Activated effector memory CD4-positive, alpha-beta T cell treated with Interleukin-2 at 50 U/mL for 16 hours (primary cell): ENCODE measurements at places on chromosomes 12 and 14.

DNA sequence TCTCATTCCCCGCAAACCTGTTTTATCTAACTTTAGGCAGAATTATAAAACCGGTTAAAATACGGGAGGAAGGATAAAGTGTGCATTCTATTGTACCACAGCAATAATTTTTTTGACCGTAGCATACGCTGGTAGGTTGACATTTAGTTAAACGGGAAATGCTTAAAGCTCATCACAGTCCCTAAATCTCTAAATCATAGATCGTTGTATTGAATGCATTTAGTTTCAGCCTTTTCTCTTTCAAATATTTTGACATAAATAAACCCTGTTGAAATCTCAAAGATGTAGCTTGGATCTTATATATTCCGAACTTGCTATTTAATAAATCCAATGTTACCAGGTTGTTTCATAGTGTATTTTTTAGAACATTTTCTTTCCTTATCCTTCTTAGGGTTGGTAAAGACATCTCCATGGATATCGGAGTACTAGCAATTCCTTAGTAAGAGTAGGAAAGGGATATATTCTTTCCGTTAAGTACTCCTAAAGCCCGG is 798 bp downstream of the CLEC2B start:
- DNase-seq: no peak

GRCh38 chr12:94795520-94795919 is 145.2 kb upstream of the TMCC3 start:
- DNase-seq: no peak

- no peak for DNase-seq
Measured at GRCh38 chr12:95497031-95497430, 23.1 kb downstream of the METAP2 start.

DNA sequence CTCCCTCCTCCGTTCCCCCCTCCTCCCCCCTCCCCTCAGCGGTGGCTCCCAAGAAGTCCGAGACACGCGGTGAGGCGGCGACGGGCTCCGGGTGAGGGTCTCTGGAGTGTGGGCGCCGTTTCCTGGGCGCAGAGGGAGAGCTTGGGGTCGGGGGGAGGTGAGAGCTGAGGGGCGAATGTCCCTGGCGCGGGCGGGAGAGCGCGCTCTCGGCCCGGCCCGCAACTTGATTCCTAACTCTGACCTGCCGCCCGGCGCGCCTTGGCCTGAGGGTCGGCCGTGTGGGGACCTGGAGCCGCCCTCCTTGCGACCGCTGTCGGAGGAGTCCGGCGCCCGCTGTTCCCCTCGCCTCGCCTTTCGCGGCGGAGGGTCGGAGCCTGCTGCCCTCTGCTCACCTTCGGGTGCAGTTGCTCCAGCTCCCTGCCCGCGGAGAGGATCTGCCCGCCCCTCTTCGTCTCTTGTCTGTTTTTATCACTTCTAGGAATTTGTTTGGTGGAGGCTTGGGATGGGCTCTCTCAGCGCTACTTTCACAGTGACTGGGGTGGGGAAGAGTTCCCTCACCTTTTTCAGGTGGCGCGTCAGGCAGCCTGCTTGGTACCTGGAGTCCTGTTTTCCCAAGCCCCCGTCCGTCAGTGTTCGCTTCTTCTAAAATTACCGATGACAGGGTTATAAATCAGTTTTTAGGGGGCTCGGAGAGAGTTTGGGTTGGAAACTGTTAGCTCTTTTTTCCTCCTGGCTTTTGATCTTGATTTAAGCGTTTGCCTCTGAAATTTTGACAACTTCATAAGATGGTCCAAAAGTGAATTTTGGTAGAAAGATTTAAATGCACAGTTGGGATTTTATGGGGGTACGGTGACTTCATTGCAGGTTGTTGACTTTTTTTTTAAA is 495 bp downstream of the ADIPOR2 start:
- peak; percentile 4 for DNase-seq

- DNase-seq: no peak
Measured at GRCh38 chr14:104878582-104878981, 13.5 kb downstream of the CEP170B start.

DNA sequence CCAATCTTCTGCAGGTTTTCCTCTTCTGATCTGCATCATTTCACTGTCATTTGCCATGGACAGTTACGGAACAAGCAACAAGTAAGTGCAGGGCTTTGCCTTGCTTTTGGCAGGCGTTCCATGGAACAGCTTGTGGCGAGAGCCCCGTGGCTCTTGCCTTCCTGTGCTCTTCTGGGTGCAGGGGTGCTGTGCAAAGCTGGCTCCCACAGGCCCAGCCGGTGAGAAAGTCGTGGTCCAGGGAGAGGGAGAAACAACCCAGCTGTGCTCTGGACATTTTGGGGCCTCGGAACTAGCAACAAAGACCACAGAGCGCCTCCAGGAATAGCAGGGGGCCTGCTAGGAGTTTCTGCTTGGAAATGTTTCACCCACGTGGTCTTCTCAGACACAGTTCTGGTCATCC is 164.7 kb downstream of the ADGRD1 start:
- DNase-seq: no peak

GRCh38 chr14:55976655-55977054 is 141.6 kb upstream of the PELI2 start:
- DNase-seq: no peak

GRCh38 chr12:32839828-32840227 is 56.7 kb downstream of the PKP2 start:
- DNase-seq: no peak

DNA sequence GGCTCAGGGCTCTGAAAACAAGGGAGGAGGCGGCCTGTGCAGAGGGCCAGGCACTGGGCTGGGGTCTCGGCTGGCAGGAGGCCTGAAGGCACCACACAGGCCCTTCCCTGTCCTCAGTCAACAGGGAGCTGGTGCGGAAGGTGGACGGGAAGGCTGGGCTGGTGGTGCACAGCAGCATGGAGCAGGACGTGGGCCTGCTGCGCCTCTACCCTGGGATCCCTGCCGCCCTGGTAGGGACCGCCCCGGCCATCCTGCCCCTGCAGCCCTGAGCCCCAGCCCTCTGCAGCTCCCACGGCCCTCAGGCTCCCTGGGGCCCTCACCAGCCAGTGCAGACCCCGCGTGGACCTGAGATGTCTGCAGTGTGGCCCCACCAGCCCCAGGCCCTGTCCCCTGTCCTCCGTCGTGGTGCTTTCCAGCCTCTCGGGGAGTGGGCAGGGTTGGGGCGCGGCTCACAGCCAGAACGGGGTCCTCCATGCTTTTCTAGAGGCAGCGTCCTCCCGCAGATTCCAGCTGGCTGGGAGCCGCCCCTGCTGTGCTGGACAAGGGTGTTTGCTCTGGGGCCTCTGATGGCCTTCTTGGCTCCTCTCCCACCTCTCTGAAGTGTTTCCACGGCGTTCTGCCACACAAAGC is 18.1 kb downstream of the ASPG start:
- DNase-seq: no peak

DNA sequence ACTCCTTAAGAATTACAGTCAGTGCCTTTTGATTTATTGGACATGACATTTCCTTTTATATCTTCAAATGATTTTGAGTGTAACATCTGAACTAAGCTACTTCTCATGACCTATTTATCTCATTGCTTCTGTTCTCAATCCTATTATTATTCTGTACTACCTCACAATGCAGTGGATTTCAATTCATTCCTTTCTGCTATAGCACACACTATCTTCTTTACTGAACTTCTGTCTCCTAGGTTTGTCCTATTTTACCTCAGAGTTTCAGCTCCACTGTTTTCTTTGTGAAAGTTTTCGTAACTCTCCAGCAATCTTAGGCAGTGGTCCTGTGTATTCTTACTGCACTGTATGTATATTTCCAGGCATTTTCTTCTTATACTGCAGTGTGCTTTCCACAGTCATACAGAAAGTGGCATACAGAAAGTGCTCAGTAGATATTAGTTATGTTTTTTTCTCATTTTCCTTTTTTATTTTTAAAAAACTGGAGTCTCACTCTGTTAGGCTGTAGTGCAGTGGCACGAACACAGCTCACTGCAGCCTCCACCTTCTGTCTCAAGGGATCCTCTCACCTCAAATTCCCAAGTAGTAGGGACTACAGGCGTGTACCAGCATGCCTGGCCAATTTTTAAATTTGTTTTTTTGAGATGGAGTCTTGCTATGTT is 368.6 kb upstream of the RGS6 start:
- no peak for DNase-seq

- DNase-seq: no peak
Measured at GRCh38 chr14:102392506-102392905, 29.8 kb downstream of the TECPR2 start.

DNA sequence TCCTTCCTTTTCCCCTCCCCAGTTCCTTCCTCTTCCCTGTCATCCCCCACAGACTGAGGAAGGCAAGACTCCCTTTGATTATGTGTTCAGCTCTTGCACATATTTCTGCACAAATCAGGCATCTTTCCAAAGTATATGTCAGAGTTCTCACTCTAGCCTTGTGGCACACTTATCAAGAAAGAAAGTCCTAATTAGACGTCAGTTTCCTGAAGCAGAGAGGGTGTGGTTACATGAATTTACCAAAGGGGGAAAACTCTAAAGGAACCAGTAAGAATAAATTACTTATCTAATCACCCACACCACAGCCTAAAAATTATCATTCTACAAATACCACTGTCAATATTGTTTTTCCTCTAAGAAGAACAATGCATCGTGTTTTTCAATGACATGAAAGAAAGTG is 120.7 kb upstream of the GRIP1 start:
- DNase-seq: no peak

- DNase-seq: no peak
Measured at GRCh38 chr12:8946733-8947132, 2.7 kb downstream of the M6PR start.

GRCh38 chr14:78512021-78512420 is 341.8 kb downstream of the NRXN3 start:
- no peak for DNase-seq

DNA sequence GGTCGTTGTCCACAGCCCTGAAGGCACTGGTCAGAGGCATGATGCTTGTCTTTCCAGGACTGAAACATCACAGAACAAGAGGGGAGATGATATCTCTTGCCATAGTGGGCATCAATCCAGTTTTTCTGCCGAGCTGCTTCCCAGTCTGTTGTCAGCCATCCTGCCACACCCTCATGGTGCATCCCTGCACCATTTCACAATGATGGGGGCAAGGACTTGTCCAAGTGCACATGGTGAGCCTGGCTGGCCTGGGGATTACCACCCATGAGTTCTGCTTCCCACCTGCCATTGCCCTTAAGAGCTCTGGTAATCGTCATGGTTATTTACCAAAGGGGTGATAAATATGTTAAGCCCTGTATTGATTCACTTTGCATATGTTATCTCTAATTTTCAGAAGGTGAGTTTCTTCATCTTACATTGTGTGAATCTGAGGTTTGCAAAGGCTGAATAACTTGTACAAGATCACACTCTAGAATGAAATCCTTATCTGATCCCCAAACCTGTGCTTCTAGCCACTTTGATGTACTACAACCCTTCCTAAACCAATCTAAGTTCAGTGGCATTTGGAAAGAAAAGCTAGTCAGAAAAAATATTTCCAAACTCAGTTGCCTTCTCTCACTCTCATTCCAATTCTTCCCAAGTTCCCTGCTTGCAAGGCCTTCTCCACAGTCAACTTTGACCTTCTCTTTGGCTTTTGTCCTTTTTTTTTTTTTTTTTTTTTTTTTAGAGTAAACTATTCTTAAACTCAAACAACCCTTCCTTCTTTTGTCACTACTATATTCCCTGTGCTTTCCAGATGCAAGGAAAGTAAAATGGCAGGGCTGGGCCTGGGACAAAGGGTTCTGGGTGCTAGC is 2.3 kb downstream of the AVIL start:
- DNase-seq: no peak

- DNase-seq: no peak
Measured at GRCh38 chr12:32566663-32567295, 112.3 kb upstream of the DNM1L start.

- DNase-seq: no peak
Measured at GRCh38 chr12:45289245-45290215, 73.6 kb downstream of the ANO6 start.

- DNase-seq: no peak
Measured at GRCh38 chr12:120710805-120711296, 593 bp downstream of the UNC119B start.

GRCh38 chr14:89588840-89589296 is 171.8 kb upstream of the FOXN3 start:
- DNase-seq: no peak

GRCh38 chr14:92586963-92587699 is 73.5 kb downstream of the RIN3 start:
- no peak for DNase-seq

- DNase-seq: no peak
Measured at GRCh38 chr12:75855360-75855759, 176.2 kb downstream of the PHLDA1 start.

DNA sequence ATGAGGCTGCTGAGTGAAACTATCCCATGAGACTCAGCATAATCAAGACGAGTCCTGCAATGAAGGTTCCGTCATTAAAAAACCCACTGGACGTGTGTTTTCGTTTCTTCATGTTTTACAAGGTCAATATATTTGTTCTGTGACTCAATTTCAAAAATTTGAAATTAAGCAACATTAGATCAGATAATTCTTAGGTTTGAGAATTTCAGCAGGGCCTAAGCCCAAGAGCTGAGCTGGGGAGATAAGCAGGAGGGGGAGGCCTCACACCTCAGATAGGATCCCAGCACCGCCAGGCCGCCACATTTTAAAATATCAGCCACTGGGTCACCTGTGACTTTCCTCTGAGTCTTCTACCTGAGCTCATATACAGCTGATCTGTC is 13.3 kb downstream of the STX2 start:
- DNase-seq: no peak

DNA sequence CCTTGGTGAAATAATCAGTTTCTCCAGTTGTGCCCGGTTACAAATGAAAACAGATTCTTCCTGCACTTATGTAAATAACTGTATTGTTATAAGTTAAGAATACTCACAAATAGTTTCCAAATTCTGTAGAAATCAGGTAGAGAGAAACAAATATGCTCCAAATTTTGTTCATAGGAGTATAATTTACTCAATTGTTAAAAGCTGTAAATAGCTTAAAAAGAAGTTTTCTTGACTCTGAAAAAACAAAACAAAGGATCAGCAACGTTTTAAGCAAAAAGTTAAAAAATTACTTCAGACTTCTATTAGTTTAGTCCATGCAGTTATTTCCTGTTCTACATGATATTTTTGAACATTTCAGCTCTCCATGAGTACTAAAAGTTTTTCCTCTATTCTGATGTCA is 30.0 kb upstream of the SLC38A4 start:
- no peak for DNase-seq

- no peak for DNase-seq
Measured at GRCh38 chr12:27052176-27052575, 29.8 kb downstream of the MED21 start.

GRCh38 chr14:79602742-79603141 is 608.6 kb downstream of the DIO2 start:
- DNase-seq: no peak

- DNase-seq: no peak
Measured at GRCh38 chr12:67096533-67097318, 172.4 kb upstream of the CAND1 start.
